ENCODE measurements at places on chromosomes 6 and 20.

GRCh38 chr6:100304575-100304974 lies 160.1 kb downstream of the SIM1 start:
- DNase-seq, result no peak

DNA sequence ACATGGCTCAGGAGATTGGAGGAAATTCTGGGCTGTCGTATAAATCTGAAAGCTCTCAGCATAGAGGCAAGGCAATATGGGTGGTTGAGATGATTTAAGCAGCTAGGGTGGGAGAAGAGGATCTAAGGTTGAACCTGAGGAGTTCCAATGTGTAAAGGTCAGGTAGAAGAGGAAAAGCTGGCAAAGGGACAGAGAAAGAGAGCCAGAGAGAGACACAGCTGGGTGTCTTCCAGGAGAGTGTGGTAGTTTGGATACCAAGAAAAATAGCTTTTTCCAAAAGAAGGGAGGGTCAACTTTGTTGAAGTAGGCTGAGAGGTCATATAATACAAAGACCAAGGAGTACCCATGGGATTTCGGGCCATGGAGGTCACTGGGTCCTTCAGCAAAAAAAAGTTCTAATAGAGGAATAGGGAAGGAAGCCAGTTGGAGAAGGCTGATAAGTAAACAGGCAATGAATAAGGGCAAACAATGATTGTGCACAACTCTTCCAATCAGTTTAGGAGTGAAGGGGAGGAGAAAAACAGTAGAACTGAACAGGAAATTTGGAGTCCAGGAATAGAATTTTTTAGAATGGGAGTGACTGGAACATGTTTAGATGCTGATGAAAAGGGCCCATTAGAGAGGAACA lies 135.1 kb downstream of the QRSL1 start:
- DNase-seq, result no peak

GRCh38 chr20:15195378-15195777 lies 858.0 kb upstream of the FLRT3 start:
- DNase-seq, result no peak

DNA sequence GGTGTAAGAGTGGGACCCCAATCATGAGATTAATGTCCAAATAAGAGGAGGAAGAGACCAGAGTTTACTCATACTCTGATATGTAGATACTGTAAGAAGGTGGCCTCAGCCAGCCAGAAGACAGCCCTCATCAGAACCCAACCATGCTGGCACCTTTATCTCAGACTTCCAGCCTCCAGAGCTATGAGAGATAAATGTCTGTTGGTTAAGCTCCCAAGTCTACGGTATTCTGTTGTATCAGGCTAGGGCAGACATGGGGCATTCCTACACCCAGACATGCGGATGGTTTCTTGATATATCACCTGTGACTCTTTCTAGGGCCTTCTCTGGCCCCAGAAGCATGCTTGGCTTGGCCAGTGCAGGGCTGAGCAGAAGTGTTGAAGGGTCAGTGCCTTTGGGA lies 247.4 kb upstream of the RIN2 start:
- DNase-seq, result no peak

DNA sequence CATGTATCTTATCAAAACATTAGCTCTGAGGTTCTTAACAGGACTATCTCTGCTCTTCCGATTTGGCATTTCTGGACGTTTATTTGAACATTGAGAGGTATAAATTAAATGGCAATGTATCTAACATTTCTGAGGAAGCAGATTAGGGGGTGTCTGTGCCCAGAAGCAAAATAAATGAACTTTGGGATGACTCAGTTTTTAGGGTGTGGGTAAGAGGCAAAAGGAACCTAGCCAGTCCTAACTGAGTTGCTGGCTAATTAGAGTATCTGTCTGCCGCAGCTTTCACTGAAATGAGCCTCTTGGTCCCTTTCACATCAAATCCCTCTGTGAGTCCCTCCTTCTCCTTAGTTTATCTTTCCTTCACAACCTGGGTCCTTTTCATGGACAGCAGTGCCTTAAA lies 1.1 kb downstream of the RNF144B start:
- DNase-seq, result no peak

DNA sequence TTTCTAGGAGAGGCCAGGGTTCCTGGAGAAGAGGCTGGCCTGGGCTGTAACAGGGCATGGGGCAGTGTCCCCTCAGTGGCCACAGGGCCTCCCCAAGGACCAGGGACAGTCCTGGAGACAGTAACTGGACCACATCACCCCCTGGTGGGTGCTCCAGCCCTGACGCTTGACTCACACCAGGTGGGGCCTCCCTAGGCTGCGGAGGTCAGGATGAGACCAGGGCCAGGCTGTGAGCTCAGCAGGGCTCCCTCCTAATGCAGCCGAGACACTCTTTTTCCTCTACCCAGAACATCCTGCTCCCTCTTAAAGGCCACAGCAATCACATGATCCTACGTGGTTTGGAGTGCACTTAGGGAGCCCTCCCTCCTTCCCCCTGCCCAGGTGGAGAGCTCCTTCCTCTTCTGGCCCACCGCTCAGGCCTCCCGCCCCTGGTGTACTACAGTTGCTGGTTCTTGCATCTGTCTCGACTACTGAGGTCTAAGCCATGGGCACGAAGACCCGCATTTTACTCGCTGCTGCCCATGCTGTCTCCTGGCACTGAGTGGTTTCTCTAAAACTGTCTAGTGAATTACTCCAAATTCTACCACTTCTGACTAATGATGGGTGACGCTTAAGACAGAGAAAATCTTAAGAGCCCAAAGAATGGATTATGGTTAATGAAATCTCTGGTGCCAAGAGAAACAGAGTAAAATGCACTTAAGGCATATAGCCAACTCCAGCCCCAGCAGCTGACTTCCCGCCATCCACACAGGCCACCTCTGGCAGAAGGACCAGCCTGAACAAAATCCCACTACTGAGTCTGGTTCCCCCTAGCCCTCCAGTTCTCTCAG lies 166.1 kb upstream of the CST7 start:
- no peak for DNase-seq

DNA sequence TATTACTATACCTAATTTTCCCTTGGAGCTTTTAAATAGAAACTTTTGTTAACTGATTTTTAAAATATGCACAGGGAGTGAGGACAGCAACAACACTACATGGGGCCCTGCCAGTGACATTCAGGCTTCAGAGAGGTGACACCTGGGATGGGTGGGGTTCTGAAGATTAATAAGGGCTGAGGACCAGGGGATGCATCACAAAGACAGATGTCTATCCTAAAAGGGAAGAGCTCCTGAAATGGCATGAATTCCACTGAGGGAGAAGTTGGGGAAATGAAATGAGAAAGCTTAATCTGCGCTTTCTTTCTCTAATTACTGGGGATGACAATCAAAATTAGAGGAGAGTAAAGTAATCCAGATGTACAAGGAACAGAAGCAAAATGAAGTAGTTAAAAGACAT lies 162.8 kb downstream of the BTBD9 start:
- no peak for DNase-seq

GRCh38 chr6:124989136-124989983 lies 27.1 kb downstream of the RNF217 start:
- no peak for DNase-seq

- DNase-seq, result no peak
Observed at GRCh38 chr20:60465993-60466686, 507.9 kb downstream of the CDH26 start.

DNA sequence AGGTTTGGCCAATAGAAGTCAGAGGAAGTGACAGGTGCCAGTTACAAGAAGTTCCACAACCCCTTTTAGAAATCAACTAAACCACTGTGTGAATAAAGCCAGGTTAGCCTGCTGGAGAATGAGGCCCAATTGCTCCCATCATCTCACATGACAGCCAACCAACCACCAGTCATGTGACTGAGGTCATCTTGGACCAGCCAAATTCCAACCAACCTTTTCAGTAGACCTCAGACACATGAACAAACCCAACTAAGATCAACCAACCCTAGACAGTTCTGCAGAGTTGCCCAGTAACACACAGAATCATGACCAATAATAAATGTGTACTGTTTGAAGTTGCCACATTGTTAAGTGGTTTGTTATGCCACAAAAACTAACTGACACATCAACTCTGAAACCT lies 44.6 kb upstream of the GGTLC1 start:
- no peak for DNase-seq

DNA sequence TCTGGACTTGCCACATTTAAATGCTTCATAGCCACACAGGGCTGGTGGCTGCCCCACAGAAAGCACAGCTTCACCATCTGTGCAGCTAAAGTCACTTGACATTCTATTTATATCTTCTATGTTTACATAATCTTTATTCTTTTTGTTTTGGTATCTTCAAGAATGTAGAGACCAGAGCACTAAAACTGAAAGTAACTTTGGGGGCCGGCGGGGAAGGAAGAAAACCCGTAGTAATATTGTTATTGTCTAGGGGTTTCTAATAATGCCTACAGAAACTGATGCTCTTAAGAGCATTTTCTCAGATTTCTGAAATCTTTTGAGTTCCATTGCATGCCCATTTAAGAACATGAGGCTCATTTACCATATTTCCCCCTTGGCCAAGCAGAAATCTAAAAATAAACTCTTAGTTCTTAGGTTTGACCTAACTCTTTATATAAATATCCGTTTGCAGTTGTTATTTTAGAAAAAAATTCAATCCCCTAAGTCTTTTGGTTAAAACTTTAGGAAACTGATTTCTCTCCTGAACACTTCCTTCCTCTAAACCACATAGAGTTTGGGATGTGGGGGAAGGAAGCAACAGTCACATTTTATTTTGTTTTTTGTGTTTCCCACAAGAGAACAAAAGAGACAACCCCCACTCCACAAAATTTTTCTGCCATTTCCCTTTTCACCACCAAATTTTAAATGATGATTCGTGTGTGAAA lies 207.6 kb downstream of the OGFRL1 start:
- no peak for DNase-seq

- no peak for DNase-seq
Observed at GRCh38 chr20:50034567-50035180, 51.9 kb downstream of the SNAI1 start.

DNA sequence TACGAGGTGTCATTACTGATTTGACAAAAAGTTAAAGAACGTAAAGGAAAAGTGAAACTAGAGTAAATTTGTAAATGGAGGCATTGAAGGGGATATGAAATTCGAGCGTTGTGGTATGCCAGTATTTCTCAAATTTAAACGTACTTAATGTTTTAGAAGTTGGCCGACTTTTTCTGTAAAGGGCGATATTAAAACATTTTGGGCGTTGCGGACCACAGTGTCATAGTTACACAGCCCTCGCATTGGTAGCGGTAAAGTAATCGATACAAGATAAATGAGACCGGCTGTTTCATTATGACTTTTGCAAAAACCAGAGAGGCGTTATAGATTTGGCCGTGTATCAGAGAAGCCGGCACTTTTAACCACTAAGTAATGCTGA lies 39.6 kb downstream of the OR2B2 start:
- no peak for DNase-seq

DNA sequence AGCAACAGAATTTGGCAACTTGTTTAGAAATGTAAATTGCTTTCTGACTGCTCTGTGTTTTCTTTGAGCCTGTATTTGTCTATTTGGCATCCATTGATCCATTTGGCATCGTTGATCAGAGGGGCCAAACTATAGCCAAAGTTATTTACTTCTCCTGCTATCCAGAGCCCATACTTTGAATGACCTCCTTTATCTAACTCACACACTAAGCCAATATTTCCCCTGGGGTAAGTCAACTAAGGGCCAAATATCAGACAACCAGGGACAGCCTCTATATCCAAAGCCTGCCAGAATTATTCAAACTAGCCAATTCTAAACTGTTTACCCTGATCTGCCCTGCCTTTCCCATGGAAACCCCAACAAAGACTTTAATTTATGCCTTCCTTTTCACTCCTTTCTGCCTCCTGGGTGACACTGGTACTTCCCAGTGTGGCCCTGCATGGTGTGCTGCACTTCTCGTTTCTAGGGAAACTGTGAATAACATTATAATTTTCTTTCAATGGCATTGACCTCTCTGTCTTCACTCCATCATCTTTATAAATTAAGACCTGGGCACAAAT lies 19.8 kb upstream of the ZNF184 start:
- no peak for DNase-seq

- DNase-seq, result no peak
Observed at GRCh38 chr6:3438190-3439167, 18.4 kb downstream of the SLC22A23 start.

- no peak for DNase-seq
Observed at GRCh38 chr20:19120011-19120410, 92.4 kb upstream of the SLC24A3 start.

- DNase-seq, result no peak
Observed at GRCh38 chr6:27816906-27817305, 95.3 kb downstream of the OR2B2 start.

- DNase-seq, result no peak
Observed at GRCh38 chr6:77228279-77228678, 235.0 kb downstream of the HTR1B start.

DNA sequence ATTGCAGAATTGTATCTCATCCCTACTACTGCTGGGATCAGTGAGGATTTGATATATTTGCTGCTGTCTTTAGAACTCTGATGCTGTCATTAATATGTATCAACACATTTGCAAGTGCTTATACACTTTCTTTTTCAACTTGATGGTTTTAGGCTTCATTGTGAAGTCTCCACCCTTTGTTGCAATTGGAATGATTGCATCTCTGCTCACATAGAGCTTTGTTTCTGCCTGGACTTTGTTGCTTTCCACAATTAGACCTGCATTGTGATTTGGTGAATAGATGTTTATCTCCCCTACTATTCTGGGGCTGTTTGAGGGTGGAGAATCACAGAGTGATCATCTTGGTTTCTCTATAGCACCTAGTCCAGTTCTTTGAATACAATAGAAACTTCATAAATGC lies 666.7 kb downstream of the EPM2A start:
- no peak for DNase-seq

DNA sequence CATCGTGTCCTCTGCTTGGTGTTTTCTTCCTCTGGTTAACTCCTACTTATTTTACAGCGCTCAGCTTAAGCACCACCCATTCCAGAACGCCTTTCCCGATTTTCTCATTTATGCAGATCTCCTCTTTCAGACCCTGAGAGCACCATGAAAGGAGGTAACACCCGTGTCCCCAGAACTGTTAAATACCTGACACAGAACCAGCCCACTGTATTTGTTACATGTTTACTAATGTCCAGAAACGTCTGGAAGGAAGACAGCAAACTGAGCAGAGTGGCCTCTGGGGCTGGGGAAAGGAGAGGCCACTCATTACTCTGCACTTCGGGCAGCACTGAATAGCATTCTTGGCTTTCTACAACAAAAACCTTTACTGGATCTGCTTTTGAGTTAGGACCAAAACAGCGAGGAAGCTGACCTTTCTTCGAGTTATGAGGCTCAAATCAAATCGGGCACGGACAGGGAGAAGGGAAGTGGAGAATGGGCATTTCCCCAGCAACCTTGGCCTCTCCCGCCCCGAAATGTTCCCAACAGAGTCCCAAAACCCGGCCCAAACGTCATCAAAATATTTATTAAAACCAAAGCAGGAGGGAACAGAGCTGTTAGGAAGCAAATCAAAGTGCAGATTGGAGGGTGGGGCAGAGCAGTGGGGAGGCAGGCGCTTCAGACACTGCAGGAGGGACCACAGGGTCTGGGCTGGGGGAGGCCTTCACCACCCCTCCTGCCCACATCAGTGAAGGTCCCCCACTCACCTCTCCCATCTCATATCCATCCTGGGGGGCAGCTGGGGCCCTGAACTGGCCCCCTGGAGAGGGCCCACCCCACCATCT lies 1.1 kb upstream of the NECAB3 start:
- no peak for DNase-seq

- DNase-seq, result no peak
Observed at GRCh38 chr6:161429921-161430490, 156.1 kb upstream of the AGPAT4 start.

- DNase-seq, result no peak
Observed at GRCh38 chr6:53056273-53056672, 8.9 kb upstream of the FBXO9 start.

Data from omental fat pad (tissue), 4 donors.